T-helper 22 cell (primary cell): ENCODE measurements at places on chromosomes 13 and 19.

DNA sequence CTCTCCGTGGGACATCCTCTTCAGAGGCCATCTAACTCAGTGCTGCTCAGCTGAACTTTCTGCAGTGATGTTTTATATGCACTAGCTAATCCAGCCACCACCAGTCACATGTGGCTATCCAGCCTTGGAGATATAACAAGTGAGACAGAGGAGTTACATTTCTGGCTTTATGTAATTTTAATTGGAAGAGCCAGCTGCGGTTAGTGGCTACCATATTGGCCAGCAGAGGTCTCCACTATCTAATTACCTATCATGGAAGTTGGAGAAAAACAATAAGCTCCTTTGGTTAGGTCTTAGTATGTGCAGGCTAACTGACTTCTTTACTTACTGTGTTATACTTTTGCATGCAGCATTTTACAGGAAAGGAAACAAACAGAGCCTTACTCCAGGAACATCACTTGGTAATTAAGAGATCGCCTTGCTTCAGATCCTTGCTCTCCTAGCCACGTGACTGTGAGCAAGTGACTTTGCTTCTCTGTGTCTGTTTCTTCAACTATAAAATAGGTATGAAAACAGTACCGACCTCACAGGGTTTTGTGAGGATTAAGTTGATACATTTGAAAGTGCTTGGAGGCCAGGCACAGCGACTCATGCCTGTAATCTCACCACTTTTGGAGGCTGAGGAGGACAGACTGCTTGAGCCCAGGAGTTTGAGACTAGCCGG is 1.6 kb upstream of the KLK10 start:
- DNase-seq: no peak

DNA sequence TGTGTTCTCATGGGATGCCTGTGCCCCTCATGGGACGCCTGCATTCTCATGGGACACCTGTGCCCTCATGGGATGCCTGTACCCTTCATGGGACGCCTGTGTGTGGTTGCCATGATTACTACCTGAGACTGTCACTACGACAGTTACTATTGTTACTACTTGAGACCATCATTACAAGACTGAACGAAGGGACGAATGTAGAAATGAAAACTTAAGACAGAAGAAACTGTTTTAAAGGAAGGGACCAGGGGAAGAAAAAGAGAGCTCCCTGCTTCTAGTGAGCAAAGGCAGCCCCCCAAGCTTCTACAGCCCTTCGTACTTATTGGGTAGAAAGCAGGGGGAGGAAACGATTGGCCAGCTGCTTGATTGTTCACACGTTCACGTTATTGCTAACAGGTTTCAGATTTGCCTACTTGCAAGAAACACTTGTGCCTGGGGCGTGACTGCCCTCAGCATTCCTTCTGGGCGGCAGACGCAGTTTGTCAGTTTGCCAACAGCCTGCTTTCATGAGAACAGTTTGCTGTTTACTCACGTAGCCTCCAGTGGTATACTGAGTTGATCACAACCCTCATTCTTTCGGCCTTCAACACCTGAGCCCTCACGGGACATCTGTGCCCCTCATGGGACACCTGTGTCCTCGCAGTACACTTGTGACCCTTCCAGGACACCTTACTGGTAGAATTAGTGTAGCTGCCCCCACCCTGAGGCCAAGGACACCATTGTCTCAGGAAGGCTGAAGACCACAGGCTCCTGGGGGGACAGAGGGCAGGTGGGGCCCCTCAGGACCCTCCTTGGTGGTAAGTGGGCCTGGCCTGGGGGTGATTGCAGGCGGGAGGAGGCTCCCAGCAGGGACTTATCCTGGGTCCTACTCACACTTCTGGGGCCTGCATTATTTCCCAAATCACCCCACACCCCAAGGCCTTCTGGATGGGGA is 2.5 kb upstream of the S1PR4 start:
- DNase-seq: no peak

DNA sequence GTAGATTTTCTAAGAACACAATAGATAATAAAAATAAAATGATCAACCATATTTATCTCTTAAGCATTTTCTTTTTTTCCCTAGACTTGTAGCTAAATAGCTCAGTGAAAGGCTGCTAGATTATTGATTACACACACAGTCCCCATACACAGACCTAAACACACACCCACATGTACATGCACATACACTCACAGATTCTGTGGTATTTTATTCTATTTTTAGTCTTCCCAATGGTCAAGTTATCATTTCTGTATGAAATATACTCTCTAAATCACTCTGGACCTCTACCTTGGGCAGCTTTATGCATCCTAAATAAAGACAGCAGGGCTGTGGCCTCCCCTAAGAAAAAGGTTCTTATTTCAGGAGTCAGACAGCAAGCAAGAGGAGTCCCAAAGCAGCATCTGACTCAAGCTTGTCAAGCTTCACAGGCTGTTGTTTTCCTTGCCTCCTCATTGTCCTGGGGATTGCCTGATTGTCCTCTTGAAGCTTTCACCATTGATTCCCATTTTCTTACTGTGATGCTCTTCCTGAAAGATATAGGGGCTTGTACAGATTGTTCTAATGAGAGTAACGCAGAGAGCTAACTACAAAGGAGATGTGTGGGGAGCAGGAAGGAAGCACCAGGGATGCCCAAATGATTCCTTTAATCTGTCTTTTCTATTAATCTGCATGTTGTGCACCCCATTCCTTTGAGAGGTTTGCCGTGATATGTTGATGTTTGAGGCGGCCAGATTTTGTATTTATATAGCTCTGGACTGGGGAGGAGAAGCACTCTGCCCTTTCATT is 986.5 kb downstream of the PCDH17 start:
- DNase-seq: no peak

GRCh38 chr13:24644036-24644435 is 36.2 kb upstream of the ATP12A start:
- no peak for DNase-seq

DNA sequence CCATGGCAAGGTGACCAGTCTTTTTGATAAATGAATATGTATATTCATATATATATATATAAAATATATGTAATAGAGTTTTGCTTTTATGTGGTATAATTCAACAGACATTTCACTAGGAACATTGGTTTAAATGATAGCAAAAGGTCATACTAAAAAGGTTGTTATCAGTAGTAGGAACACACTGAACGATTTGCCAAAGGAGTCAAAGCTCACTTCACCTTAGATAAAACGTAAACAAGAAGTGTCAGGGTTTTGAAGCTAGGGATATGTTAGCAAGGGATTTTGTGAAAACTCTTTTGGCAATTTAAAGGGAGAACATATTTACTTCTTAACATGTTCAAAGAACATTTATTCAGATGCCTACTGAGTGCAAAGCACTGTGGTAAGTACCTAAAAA is 8.0 kb upstream of the HS6ST3 start:
- DNase-seq: no peak

GRCh38 chr19:2488942-2489731 is 13.2 kb downstream of the GADD45B start:
- no peak for DNase-seq

- no peak for DNase-seq
These were observed 662.1 kb downstream of the PCDH9 start for GRCh38 chr13:66567899-66568612.

DNA sequence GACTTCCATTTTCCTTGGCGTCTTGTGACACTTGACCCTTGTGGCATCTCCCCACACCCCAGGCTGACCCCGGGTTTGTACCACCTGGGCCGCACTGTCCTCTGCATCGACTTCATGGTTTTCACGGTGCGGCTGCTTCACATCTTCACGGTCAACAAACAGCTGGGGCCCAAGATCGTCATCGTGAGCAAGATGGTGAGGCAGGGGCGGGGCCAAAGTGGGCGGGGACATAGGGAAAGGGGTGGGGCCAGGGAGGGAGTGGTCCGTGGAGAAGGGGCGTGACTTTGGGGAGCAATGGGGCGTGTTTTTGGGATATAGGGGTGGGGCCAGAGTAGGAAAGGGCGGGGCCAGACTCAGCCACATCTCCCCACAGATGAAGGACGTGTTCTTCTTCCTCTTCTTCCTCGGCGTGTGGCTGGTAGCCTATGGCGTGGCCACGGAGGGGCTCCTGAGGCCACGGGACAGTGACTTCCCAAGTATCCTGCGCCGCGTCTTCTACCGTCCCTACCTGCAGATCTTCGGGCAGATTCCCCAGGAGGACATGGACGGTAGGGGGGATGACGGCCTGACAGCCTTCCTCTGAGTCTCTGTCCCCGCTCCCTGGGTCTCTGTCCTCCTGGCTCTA is 42.8 kb downstream of the TRPM4 start:
- DNase-seq: no peak

DNA sequence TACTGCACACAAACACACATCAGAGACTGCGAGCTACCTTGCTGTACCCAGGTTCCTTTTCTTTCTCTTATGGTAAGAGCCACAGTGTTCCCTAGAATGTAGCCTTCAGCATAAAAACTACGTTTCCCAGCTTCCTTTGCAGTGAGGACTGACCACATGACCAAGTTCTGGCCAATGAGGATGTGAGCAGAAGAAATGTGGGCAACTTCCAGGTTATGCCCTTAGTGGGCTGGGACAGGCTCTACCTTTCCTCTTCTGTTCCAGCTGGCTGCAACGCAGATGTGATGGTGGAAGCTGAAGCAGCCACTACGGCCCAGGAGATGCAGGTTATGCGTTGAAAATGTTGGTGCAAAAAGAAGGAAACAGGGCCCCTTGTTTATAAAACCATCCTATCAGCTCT is 27.5 kb downstream of the VRK3 start:
- no peak for DNase-seq

GRCh38 chr19:14575428-14575980 is 3.6 kb upstream of the NDUFB7 start:
- no peak for DNase-seq
